ENCODE measurements at places on chromosomes 2 and 18.
A peak's percentile ranks its signal among the peaks of the same experiment; 100 is the strongest.

- DNase-seq = no peak
Measured at GRCh38 chr2:132844585-132844984, 174.6 kb upstream of the LYPD1 start.

- no peak for DNase-seq
Measured at GRCh38 chr2:235749121-235749770, 255.4 kb downstream of the AGAP1 start.

DNA sequence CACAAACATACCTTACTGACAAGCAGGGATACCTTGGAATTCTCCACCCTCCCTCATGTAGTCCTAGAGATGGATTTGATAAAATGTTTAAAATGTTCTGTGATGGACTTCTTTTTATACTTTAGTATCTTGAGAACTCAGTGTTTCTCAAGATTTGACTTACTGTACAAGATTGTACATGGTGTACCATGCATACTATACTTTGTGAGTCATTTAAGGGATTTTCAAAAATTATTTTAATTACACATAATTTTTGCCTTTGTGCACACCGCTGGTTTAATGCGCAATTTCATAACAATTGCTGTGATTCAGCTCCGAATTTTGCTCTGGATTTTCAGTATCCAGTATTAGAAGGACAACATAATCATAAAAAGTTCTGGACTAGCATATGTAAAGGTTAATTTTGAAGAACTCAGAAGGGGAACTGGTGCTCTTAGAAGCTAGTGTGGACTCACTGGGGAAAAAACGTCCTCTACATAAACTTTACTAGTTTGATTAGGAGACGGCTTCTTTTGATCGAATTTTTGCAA is 78.6 kb upstream of the ACSL3 start:
- DNase-seq = no peak

- no peak for DNase-seq
Measured at GRCh38 chr18:12598181-12598930, 59.6 kb downstream of the SPIRE1 start.

DNA sequence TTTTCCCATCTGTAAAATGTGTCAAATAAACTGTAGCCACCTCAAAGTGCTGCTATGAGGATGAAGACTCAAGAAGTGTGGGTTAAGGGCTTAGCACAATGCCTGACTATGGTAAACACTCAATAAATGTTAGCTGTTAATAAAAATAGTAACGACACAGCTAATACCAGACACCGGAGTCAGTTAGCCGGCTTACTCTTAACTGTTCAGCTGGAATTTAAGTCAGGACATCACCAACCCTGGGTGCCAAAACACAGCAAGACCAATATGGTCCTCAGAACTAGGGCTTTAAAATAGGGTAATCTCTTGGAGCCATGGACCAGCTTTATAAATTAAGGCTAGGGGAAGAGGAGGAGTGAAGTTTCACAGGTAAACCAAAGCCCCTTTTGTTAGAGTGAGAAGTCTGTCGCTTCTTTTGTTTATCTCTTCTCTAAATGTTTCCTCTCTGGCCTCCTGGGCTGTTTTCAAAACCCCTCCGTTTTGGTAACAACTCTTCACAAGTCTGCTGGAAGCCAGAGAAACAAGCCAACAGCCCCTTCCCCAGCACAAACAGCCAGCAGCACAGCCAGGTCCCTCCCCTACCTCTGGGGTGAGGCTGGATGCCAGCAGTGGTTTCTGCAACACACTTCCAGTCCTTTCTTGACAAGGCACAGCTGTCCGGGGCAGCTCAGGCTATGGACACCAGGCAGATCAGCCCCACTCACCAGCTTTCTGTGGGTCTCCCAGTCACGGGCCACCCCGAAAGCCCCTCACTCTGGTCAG is 13.8 kb upstream of the FZD7 start:
- DNase-seq = no peak

- peak; percentile 73 for DNase-seq
Measured at GRCh38 chr2:238847841-238848690, at the start of gene TWIST2. TSS of gene TWIST2 (plus strand) at chr2:238848085. CDS start at chr2:238848216, 131 bp downstream.

GRCh38 chr2:134027980-134028379 is 225.9 kb upstream of the MGAT5 start:
- DNase-seq = no peak

GRCh38 chr18:34522603-34523002 is 187.5 kb upstream of the DTNA start:
- DNase-seq = no peak

- no peak for DNase-seq
Measured at GRCh38 chr2:162295009-162295408, 23.5 kb downstream of the IFIH1 start.

DNA sequence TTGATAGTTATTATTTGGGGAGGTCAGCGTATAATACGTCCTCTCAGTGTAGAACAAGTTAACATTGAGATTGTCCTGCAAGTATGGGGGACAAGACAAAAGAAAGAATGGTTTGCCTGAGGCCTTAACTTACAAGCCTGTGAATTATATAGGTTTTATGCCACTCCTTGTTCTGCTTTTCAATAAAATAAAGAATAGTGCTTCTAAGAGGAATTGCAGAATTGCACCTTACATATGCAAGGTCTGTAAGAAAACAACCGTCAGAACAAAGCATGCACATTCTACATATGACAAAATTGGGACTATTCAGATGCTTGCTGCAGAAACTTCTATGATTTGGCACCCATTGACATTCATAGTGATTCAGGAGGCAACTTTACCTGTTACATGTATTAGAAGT is 785.0 kb downstream of the NR4A2 start:
- DNase-seq = no peak

GRCh38 chr18:25805939-25806338 is 284.5 kb downstream of the SS18 start:
- no peak for DNase-seq

DNA sequence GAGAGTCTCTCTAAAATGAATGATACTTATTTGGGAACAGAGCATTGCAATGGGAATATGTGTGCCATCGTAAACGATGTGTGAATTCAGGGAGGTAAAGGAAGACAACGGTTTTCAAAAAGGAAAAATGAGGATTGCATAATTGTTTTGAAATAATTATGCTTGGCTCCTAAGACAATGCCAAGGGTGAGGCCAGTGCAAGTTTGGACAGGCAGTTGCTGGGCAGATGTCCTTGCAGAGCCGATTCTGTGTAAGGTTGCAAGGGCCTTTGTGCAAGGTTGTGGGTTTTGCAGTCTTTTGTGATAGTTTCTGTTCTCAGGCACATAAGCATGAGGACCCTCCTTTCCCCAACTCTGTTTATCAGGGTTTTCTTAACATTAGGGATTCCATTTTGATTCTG is 70.0 kb upstream of the ZNF236 start:
- no peak for DNase-seq

- DNase-seq = no peak
Measured at GRCh38 chr18:48622911-48623431, 84.1 kb downstream of the CTIF start.

GRCh38 chr2:24920098-24920808 is at the start of gene ADCY3:
TSS of gene ADCY3 (minus strand) at chr2:24920237. CDS start at chr2:24918987, 1,250 bp downstream.
- DNase-seq = peak; percentile 25

- no peak for DNase-seq
Measured at GRCh38 chr2:98868548-98869271, 67.3 kb downstream of the CRACDL start.

DNA sequence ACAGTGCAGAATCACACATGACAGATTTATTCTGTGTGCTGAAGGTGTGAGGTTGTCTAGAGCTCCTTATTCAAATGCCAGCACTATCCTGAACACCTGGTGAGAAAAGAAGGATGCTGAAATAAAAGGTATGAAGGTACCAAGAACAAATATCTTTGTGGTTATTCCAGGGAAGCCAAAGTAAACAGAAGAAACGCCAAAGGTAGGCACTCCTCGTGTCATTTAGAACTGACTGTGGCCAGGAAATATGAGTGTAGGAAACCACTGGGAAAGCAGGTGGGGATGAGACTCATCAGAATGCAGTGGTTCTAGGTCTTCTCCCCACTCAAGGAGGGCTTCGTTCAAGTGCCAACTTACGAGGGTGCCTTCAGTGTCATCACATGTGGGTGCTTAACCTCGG is 80.8 kb downstream of the KIF5C start:
- DNase-seq = peak; percentile 50

DNA sequence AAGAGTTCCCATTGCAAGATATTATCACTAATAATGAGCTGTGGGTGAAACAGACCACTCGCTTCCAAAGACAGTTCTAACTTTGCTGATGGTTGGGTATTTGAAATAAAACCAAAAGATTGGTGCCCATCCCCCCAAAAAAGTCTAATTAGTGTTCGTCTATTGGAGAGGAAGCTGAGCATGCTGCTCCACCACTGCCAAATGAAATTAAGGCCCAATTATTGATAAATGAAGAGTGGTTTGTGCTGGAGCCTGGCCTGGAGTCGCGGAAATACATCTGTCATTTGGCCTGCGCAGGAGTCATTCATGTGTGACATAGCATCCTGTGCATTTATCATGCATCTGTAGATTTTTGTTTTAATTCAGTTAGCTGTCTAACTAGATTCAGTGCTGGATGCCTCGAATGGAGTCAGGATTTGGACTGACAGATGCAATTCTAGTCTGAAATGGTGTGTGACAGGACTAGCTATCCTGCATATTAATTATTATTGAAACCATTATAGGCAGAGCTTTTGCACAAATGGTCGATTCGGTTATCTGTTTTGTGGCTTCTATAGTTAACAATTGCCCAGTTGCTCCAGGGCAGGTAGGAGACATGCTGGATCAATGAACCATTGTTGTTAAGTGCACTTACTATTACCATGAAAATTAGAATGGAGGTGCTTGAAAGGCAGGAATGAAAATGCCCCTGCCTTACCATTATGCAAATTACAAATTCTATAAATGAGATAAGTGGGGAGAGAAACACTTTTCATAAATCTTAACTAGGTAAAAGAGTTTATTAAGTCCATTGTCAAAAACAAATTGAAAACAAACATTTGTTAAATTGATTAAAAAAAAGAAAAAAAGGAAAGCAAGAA is 450.4 kb upstream of the TCF4 start:
- no peak for DNase-seq

GRCh38 chr18:73782405-73782804 is 365.2 kb downstream of the FBXO15 start:
- no peak for DNase-seq

DNA sequence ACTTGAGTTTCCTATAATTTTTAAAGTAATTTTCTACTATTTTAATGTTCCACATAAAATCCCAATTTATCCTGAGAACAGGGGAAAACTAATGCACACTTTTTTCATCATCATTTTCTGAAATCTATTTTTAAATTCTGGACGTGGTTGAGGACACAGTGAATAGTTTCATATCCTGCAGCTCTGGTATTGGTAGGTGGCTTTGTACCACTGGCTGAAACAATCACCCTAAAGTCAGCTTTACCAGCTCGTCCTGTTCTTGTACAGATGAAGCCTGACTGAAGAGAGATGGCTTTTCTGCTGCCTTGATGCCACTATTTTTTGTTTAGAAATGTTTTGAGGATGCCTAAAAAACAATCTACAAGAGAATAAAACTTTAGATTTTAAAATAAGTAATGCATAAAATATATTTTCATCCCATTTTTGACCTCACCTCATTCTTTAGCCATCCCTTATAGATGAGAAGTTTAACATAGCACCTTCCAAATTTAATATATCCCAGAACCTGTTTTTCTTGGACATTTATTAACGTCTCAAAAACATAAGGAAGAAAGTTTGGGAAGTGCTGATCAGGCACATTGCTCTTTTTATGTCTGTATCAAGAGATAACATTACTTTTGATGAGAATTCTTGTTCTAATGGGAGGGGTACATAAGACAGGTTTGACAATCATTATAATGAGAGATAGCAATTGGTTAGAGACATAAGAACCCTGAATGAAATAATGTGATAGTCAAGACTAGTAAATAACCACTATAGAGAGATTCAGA is 80.9 kb downstream of the GALNT1 start:
- no peak for DNase-seq

DNA sequence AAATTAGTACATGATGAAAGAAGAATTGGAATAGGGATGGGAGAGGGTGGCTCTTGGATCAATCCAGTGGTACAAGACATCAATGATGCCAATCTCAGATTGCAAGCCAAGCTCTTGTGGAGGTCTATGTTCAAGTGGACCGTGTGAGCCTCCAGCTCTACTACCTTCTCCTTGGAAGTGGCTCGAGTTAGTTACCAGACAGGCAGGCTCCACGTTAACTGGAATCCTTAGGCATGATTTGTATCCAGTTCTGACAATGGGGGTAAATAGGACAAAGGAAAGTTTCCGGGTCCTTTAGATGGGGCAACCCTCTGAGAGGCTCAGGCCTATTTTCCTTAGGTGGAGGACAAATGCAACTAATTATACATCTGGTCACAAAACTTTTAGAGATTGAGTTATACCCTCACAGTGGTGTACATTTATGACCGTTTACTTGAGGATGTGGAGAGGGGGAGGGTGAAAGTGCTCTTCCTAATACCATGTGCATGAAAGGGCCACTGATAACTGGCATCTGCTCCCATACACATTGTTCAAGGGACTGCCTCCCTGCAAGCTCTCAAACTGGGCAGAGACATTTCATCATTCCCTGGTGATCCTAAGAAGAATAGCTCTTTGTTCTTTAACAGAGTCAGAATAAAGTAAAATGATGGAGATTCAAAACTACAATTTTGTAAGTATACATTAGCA is 180.2 kb downstream of the SOCS6 start:
- no peak for DNase-seq

DNA sequence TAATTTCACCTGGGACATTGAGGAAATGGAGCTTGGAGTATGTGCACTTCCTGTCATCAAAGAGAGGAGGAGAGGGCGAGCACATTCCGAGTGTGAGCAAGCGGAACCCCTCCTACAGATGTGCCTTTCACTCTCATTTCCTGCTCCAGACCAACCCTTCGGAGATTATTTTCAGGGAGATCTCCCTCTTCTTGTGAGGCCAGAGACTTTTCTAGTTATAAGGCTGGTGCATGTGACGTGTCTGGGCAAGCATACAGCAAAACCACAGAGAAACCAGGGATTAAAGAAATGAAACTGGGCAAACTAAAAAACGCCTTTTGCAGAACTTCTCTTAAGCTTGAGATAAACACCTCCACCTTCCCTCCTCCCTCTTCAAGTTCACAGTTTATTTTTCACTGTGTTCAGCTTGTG is 409.2 kb upstream of the TCF4 start:
- DNase-seq = no peak

- DNase-seq = no peak
Measured at GRCh38 chr2:236236559-236237452, 27.4 kb downstream of the ASB18 start.

DNA sequence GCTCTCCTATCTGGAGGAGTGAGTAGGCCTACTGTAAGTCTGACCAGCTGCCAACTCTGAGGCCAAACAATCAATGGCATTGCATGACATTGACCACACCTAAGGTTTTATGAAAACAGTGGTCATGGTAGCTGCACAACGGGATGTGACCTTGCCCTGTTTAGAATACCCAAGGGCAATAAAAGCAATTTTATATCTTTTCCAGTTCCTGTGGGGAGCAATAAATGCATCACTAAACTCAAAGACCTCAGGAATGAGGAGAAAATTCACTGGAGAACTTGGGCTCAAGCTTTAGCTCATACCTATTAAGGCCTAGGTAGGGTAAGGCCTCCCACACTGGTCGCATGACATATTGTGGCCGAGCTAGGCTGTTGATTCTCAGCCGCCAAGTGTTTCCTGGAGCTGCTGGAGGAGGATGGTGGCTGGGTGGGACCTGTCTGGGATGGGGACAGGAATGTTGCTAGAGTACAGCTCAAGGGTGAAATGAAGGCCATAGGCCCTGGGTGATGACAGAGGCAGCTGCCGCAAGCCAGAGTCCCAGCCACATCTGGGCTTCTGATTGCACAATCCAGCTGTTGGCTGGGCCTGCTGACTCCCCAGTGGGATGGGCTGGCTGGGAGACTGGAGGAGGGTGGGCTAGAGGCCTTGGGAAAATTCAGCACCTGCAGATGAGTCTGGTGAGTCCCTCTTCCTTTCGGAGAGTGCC is 313.7 kb downstream of the CYP26B1 start:
- DNase-seq = no peak

Data from prostate gland (tissue), 2 donors.